ENCODE measurements at places on chromosomes 4 and X. TPM values are rescaled to one million over a fixed set of nuclear protein-coding genes. Genes with fewer than 3 reads are reported as not detected.

GRCh38 chr4:2289311-2289954, 27.5 kb upstream of the MXD4 start:
- H3K36me3 ChIP-seq: peaks cover 3% of the 10 kb centered on the region
- H3K27ac ChIP-seq: no peak overlapping the region
- peaks cover 6% of the 10 kb centered on the region for H3K27me3 ChIP-seq
- H3K4me1 ChIP-seq: peaks cover 50% of the 10 kb centered on the region
- no peak overlapping the region for H3K4me3 ChIP-seq

DNA sequence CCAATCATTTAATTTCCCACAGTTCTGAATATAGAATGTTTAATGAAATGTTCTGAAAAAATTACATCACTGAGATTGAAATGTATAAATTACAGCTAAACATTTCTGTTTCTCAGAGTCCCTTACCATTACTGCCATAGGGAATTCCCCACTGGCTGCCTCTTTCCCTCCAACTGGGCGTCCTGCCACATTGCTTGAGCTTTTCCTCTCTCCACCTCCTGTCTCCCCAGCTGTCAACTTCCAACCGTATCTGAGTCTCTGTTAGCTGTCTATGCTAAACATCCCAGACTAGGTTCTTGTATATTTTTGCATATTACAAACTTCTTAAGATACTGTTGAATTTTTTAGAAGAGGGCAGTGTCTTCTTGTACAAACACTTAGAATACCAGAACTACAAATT, 407.3 kb upstream of the SLIT2 start:
- H3K27ac ChIP-seq: no peak overlapping the region
- no peaks in the 10 kb centered on the region for H3K27me3 ChIP-seq
- no peaks in the 10 kb centered on the region for H3K36me3 ChIP-seq
- no peak overlapping the region for H3K4me3 ChIP-seq
- no peaks in the 10 kb centered on the region for H3K4me1 ChIP-seq
- no peak for DNase-seq

GRCh38 chr4:27350161-27350560, 489.5 kb downstream of the STIM2 start:
- H3K27ac ChIP-seq: no peak overlapping the region
- no peaks in the 10 kb centered on the region for H3K36me3 ChIP-seq
- DNase-seq: no peak
- no peak overlapping the region for H3K4me3 ChIP-seq
- no peaks in the 10 kb centered on the region for H3K4me1 ChIP-seq

- H3K4me1 ChIP-seq: peaks cover 19% of the 10 kb centered on the region
- no peaks in the 10 kb centered on the region for H3K36me3 ChIP-seq
- H3K27ac ChIP-seq: no peak overlapping the region
- H3K27me3 ChIP-seq: peaks cover 11% of the 10 kb centered on the region
Measured at GRCh38 chrX:148498067-148498466, 2.4 kb upstream of the AFF2 start.

- H3K4me1 ChIP-seq: no peaks in the 10 kb centered on the region
- H3K36me3 ChIP-seq: no peaks in the 10 kb centered on the region
- H3K27ac ChIP-seq: no peak overlapping the region
- H3K27me3 ChIP-seq: no peaks in the 10 kb centered on the region
- no peak overlapping the region for H3K4me3 ChIP-seq
Measured at GRCh38 chrX:114903618-114904017, 113.8 kb downstream of the IL13RA2 start.

DNA sequence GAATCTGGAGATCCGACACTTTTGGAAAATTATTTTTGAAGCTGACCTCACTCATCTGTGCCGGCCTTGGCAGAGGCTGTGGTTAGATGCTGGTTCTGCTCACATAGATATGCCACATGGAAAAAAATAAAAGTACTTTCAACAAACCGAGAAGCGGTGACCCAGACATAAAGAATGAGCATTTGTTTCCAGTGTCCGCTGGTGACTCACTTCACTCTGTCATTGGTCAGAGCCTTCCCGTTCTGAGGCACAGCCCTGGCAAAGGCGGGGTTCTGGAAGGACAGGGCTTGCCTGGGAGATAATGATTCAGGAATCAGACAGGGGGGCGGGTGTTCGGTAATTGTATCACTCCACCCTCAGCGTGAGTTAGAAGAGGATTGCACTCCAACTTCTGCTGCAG, 172.4 kb upstream of the MXRA5 start:
- DNase-seq: no peak
- no peak overlapping the region for H3K4me3 ChIP-seq
- no peaks in the 10 kb centered on the region for H3K4me1 ChIP-seq

- H3K36me3 ChIP-seq: peaks cover 2% of the 10 kb centered on the region
- no peaks in the 10 kb centered on the region for H3K27me3 ChIP-seq
- peaks cover 6% of the 10 kb centered on the region for H3K4me1 ChIP-seq
- no peak overlapping the region for H3K27ac ChIP-seq
- DNase-seq: no peak
Measured at GRCh38 chr4:159235779-159236368, 133.0 kb downstream of the RAPGEF2 start.

GRCh38 chr4:81523672-81524327, 52.1 kb upstream of the RASGEF1B start:
- no peak for DNase-seq
- peaks cover 1% of the 10 kb centered on the region for H3K4me1 ChIP-seq
- no peaks in the 10 kb centered on the region for H3K27me3 ChIP-seq
- no peak overlapping the region for H3K27ac ChIP-seq
- no peak overlapping the region for H3K4me3 ChIP-seq

- H3K36me3 ChIP-seq: no peaks in the 10 kb centered on the region
- H3K4me3 ChIP-seq: no peak overlapping the region
- DNase-seq: no peak
- H3K27me3 ChIP-seq: no peaks in the 10 kb centered on the region
- no peaks in the 10 kb centered on the region for H3K4me1 ChIP-seq
- no peak overlapping the region for H3K27ac ChIP-seq
Measured at GRCh38 chrX:133159205-133159604, 58.9 kb downstream of the TFDP3 start.

MAGEA3 gene
- not detected for total RNA-seq

FAM9B gene
- not detected for total RNA-seq

RXFP1 gene
- total RNA-seq: not detected

DRP2 gene
- 0.91 TPM for total RNA-seq

SOD3 gene
- total RNA-seq: not detected

NAP1L2 gene
- total RNA-seq: 0.81 TPM

LDOC1 gene
- total RNA-seq: 3.0 TPM

TMEM35A gene
- not detected for total RNA-seq
